RWPE1 (cell line): ENCODE measurements at places on chromosomes 7 and 10.

GRCh38 chr7:151775547-151776443 is 101.1 kb downstream of the PRKAG2 start:
- DNase-seq, result no peak

GRCh38 chr7:44489955-44490350 is 505 bp downstream of the NUDCD3 start:
- DNase-seq, result peak; percentile 39

GRCh38 chr7:108408296-108408991 is 47.8 kb downstream of the NRCAM start:
- no peak for DNase-seq

GRCh38 chr7:127153315-127153714 is 99.4 kb downstream of the GRM8 start:
- no peak for DNase-seq

- DNase-seq, result peak; percentile 77
These were observed 267.9 kb upstream of the GHITM start for GRCh38 chr10:83871187-83872081.

DNA sequence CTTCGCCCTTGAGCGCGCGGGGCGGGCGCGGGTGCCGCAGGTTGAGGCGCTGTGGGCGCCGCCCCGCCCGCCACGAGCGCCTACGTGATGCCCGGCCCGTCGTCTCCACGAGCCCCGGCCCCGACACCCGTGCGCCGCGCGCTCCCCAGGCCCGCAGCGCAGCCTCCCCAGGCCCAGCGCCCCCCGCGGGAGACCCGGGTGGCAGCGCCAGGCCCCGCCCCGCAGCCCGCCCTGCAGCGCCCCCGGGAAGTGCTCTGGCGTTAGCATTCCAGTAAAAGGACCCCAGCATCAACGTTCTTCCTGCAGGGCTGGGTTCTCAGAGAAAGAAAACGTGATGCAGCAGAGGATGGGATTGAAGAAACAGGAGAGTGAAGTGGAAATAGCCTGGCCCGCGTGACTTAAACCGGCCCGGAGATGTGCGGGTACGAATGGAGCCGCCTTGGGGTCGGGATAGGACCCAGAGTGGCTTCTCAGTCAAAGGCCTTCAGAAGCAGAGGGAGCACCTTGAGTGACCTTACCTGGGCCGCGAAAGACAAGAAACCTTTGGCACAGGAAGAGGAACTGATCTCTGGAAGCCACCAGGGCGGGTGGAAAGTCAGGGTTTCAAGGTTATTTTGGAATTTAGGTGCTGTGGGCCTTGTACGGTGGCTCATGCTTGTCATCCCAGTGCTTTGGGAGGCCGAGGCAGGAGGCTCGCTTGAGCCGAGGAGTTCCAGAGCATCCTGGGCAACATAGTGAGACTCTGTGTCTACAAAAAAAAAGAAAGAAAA is 1.8 kb downstream of the PFKP start:
- no peak for DNase-seq

DNA sequence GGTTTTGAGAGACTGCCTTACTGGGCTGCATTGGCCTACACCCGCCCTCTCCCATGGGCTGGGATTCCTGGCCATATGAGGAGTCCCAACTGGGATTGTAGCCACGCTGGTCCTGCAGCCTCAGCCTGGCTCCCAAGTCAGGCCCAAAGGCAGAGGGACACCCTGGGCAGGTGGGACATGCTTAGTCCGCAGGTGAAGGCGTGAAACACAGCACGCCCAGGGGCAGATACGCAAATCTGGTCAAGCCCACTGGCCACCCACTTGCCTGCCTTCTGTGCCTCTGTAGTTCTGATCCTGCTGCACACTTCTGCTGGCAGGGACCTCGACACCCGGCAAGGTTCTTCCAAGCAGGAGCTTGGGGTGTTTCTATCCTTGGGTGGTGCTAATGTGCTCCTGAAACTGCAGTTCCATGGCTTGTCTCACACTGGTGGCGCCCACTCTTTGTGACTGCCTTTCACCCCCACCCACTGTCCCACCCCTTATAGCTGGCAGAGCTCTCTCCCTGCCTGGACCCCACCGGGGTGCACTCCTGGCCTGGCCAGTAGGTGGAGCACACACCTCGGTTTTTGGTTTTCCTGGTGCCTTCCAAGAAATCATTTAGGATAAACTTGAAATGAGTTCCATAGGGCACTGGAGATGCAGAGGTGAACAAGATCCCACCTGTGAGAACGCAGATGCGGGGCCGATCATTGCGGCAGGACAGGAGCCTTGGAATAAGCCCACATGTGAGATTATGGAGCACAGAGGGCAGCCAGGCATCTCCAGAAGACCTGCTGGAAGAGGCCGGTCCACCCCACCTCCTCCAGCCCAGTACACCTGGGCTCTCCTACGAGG is 47.9 kb downstream of the MKI67 start:
- DNase-seq, result peak; percentile 73

- DNase-seq, result no peak
These were observed 235.4 kb downstream of the MAGI2 start for GRCh38 chr7:79217976-79218626.

GRCh38 chr7:154195266-154195665 is 143.1 kb downstream of the DPP6 start:
- DNase-seq, result no peak

DNA sequence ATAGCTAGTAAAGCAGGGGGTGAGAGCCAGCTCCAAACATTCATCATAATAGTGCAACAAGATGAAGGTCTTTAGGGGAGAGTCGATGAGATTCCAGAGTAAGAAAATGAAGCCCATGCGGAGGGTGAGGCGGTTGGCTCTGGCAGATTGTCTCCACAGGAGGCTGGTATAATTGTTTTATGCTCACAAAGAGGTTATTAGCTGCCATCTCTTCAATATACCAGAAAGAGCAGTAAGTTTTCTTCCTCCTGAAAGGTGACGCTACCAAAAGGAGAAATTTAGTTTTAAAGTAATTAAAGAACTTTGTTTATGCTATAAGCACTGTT is 59.2 kb upstream of the KCNIP2 start:
- no peak for DNase-seq

DNA sequence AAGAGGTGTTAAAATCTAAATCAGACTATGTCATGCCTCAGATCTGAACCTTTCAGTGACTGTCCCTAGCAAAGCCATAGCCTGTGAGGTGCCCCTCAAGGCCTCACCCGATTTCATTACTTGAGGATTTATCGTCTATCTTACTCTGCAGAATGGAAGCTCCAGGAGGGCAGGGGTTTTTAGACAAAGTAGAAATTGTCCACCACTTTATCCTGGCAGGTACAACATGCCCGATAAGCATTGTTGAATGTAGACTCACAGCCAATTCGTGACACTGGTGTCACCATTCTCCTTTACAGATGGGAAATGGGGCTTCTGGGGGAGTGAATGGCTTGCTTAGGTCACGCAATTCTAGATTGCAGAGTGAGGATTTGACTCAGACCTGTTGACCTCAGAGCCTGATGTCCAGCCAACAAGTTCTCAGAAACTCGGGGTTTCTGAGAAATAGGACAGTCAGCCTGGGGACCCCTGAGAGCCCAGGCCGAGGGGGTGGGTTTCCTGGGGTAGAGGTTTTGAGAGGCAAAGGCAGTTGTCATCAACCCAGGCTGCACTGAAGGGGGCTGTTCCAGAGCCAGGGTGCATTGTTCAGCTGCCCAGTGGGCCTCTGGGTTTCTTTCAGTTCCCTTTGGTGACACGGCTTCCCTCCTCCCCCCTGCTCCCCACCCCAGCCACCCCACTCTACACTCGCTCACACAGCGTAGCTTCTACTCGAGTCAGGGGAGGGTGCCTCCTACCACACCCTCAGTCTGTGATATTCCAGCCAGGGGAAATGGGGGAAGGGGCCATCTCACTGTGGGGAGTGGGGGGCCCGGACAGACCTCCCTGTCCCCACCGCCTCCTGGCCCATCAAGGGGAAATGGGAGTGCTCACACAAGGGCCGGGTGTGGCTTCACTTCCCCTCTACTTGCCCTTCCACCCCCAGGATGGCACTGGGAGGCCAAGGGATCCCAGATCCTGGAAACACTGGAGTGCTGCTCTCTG is 3.1 kb upstream of the IRF5 start:
- no peak for DNase-seq

GRCh38 chr7:95595746-95596197 is 544 bp downstream of the PDK4 start:
- DNase-seq, result no peak

GRCh38 chr7:6502886-6503285 is 48.4 kb downstream of the GRID2IP start:
- no peak for DNase-seq

DNA sequence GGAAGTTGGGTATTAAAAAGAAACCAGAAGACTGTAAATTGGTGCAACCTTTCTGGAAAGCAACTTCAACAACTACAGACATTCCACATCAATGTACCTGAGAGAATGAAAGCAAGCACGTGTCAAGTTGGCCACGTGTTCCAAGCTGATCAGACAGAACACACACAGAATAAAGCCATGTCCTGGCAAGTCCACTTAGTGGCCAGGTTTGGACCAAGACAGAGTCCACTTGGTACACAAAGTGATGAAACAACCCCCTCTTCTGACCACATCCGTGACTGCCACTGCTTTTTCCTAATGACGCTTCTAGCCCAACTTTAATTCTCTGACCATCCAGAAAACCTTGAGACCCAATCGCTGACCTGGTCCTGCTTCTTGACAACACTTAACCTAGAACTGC is 109.4 kb downstream of the ABLIM1 start:
- DNase-seq, result peak; percentile 54

DNA sequence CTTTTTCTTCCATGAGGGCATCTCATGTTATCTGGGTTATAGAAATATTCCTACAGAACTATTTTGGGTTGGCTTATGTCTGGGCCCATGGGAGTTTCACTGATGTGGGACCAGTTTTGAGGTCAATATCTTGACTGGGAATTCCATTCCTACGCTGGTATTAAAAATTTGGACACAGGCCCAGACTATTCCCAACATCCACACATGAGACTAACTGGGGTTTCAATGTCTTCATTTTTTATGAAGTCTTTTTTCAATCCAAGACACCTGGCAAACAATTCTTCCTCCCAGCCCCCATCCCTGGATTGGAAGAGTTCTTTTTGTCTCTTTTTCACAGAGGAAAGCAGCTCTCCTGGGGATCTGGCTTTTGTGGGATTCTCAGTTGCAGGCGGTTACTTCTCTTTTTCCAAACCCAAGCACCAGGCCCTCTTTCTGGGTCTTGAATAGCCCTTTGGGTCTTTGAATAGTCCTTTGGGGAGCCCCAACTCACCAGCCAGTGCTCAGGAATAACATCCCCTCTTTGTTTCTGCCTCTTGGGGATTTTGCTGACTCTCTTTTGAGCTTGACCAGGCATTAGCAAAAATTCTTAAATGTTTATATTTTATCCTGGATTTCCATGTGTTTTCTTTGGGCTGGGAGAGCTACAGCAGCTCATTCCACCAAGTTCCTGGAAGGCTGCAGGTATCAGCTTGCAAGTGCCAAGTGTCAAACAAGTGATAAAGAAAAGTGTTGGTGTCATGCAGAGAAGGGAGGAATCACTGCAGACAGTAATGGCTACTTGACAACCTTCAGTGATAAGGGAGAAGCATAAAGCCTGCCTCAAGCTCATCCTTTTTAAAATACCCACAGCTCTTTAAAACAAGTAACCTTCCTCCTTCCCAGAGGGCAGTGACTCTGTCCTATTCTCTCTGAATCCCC is 234.3 kb downstream of the ADAM12 start:
- DNase-seq, result no peak

- DNase-seq, result no peak
These were observed 71.6 kb upstream of the ZPBP start for GRCh38 chr7:50164559-50165170.

GRCh38 chr7:10429511-10429910 is 544.2 kb upstream of the PHF14 start:
- no peak for DNase-seq

GRCh38 chr10:100182281-100182680 is 3.5 kb downstream of the ERLIN1 start:
- no peak for DNase-seq

GRCh38 chr10:14560274-14560673 is 214.4 kb downstream of the FAM107B start:
- DNase-seq, result peak; percentile 78

GRCh38 chr7:151857412-151857811 is 19.5 kb downstream of the PRKAG2 start:
- no peak for DNase-seq

- peak; percentile 13 for DNase-seq
These were observed 69.8 kb downstream of the MET start for GRCh38 chr7:116741625-116742316.

DNA sequence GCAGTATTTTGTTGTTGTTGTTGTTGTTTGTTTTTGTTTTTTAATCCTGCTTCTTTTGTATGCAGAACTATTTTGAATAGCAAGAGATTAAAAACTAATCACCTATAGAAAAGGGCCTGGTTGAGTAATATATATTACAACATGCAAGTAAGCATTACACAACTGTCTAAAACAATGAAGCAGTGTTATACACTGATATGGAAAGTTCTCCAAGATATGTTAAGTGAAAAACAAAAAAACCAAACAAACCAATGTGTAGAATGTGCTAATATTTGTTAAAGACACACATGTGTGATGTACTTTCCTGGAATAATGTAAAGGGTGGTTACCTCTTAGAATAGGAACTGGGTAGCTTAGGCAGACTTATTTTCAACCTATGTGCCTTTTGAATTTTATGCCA is 117.4 kb downstream of the ZNF365 start:
- DNase-seq, result peak; percentile 7

DNA sequence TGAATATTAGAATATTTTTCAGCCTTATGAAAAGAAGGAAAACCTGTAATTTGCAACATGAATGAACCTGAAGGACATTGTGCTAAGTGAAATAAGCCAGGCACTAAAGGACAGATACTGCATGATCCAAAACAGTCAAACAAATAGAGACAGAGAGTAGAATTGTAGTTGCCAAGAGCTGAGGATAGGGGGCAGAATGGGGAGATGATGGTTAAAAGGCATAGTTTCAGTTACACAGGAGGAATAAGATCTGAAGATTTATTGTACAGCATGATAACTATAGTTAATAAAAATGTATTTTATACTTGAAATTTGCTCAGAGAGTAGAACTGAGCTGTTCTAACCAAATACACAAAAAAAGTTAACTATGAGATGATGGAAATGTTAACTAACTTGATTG is 149.0 kb upstream of the TMEM106B start:
- no peak for DNase-seq

- DNase-seq, result peak; percentile 6
These were observed 194.0 kb downstream of the AHR start for GRCh38 chr7:17492437-17492836.

DNA sequence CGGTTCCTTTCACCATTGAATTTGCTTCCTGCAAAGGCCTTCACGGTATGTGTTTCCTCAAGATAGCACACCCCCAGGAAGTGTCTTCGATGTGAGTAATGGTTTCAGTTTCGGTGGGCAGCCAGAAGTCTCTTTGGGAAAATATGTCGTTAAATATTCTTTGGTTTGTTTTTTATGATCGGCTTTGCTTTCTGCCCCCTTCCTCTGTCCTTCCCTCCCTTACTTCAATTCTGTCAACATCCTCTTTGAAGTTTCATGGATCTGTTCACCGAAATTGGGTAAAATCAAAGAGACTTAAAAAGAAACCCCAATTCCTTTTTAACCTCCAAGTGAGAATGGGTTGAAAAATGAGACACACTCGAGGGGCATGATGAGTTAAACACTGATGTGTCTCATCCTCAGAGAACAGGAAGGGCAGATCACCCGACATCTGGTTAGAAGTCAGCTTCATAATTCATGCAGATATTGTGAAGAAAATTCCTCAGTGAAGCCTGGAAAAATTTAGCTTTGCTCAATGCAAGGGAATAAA is 170.8 kb upstream of the HABP2 start:
- DNase-seq, result no peak

GRCh38 chr7:127702938-127703337 is 50.9 kb downstream of the SND1 start:
- no peak for DNase-seq
